ENCODE measurements at places on chromosomes 11 and 22.
A peak's percentile ranks its signal among the peaks of the same experiment; 100 is the strongest.

DNA sequence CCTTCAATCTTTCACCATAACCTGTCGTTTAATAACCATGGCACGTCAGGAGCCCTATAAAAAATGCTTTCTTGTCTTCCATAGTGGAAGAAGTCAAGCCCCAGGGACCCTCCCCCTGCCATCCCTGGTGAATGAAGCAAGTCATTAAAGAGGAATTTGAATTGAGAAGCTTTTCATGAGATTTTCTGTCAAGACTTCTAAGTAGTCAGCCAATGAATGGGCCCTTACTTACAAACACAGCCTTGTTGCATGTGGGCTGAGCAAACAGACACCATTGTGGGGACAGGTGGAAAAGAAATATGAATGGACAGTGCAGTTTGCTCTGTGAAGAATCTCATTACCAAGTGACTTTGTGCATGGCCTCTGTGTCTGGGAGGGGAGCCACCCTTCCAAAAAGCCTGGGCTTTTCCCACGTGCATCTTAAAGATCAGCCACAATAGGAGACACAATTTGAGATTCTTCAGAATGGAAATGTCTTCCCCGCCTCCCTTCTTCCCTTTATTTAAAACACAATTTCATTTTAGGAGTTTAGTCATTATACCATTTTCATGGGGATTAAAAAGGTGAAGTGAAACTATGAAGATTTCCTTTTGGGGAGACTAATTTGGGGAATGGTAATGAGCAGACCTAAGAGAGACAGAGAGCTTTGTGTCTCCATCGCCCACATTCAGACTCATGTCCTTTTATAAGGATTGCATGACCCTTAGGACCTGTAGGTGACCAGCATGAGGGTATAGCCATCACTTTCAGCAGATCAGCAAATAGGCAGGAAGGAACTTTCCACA lies 152.0 kb downstream of the LRRC4C start:
- DNase-seq, result no peak

DNA sequence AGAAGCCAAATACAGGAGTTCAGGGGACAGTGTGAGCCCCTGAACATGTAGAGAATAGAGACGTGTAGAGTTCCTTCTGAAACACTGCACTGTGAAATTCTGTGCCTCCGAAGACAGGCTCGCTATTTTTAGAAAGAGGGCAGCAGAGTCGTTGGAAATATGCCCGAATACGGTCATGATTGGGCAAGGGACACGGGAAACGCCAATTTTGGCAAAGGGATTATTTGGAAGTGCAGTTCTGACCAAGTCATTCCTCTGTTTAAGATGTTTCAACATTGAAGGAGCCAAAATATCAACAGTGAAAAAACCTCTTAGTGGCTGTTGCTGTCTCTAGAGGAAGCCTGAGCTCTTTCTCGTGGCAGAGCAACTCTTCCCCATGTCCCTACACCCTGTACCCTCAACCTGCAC lies 9.5 kb upstream of the CBX6 start:
- peak; percentile 74 for DNase-seq

DNA sequence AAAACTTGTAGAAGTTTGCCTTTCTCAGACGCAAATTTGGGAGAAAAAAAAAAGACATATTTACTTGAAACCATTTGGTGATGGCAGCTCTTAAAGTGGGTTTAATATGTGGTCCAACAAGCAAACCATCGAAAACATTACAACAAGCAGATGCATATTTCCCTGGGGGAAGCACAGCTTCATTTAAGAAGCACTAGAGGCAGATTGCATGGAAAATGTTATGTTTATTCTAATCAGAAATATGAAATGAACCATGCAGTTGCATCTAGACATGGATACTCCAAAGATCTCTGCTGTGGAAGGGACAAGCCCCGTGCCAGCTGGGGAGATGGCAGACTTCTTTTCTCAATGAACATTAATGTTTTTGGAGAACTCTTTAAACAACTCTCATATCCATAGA lies 57.4 kb upstream of the PARVA start:
- DNase-seq, result no peak

DNA sequence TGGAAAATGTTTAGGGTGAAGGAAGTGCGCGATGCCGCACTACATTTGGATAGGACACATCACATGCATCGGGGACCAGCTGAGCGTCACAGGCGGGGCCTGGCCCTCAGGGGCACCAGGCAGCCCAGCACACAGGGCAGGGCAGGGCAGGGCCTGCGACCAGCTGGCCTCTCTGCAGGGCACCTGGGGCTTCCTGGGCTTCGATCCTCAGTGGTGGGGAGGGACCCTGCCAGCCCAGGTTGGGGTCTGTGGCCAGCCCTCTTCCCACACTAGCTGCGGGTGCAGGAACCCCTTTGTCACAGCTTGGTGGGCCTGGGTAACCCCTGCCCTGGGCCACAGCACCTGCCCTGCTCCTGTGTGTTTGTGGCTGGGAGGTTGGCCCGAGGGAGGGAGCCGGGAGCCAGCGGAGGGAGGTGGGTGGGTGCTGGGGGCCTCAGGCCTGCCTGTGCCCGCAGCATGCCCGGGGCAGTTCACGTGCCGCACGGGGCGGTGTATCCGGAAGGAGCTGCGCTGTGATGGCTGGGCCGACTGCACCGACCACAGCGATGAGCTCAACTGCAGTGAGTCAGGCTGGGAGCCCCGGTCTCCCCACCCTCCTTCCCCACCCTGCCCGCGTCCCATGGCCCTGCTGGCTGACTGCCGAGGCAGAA lies 37.9 kb downstream of the ST14 start:
- DNase-seq, result no peak

DNA sequence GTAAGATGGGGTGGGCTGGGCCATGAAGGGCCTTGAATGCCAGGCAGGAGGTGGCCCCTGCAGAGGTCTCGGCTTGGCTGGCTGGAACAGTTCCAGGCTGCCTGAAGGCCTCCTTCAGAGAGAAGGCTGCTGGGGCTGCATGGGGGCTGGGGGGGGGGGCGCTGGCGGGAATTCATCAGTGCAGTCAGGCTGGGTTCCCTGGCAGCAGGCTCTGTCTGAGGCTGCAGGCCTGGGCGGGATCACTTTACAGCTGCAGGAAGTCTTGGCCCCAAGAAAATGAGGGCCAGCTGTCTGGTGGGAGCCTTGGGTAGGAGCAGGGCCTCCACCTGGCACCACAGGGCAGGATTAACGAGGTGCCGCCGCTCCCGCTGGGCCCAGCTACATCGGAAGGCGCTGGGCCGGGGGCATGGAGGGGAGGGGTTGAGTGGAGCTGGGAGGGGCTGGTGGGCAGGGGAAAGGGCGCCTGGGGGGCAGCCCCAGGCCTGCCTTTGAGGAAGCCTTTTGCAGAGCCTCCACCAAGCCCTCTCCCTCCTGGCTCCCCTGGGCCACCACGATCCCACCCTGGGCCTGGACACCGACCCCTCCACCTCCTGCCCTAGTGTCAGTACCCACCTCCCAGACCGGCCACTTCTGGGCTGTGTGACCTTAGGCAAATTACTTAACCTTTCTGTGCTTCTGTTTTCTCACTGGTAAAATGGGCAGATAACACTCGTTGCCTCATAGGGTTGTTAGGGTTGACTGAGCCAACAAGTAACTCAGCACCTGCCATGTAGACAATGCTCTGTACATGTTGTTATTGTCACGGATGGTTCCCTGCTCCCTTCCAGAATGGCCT lies 31.0 kb upstream of the HMOX1 start:
- DNase-seq, result peak; percentile 82

GRCh38 chr11:10032935-10033334 lies 261.1 kb downstream of the SBF2 start:
- no peak for DNase-seq

Measured in right forelimb (tissue), 1 donor.